SJCRH30 (cell line): ENCODE measurements at places on chromosomes 3 and 15. TPM values are rescaled to one million over a fixed set of nuclear protein-coding genes. Genes with fewer than 3 reads are reported as not detected.

DNA sequence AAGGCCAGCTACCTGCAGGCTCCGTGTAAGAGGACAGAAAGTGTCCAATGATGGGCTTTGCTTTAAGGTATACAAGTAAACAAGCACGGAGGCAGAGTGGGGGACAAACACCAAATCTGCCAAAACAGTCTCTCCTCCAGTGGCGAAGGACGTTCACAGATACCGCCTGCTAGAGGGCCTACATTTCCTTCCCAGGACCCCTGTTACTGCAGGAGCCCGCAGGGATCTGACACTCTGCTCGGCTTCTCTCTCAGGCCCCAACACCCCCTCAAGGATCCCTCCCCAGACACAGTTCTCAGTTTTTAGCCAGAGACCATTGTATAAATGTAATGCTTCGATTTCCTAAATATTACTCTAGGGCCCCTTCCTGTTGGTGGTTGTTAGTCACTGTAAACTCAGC lies 46.0 kb upstream of the VGLL4 start:
- no peaks in the 10 kb centered on the region for H3K4me1 ChIP-seq
- DNase-seq: no peak
- H3K36me3 ChIP-seq: no peaks in the 10 kb centered on the region
- no peaks in the 10 kb centered on the region for H3K27me3 ChIP-seq

GRCh38 chr3:66923969-66924368 lies 74.1 kb upstream of the KBTBD8 start:
- H3K27ac ChIP-seq: no peak overlapping the region
- no peak overlapping the region for H3K4me3 ChIP-seq
- H3K36me3 ChIP-seq: no peaks in the 10 kb centered on the region
- H3K27me3 ChIP-seq: no peaks in the 10 kb centered on the region

DNA sequence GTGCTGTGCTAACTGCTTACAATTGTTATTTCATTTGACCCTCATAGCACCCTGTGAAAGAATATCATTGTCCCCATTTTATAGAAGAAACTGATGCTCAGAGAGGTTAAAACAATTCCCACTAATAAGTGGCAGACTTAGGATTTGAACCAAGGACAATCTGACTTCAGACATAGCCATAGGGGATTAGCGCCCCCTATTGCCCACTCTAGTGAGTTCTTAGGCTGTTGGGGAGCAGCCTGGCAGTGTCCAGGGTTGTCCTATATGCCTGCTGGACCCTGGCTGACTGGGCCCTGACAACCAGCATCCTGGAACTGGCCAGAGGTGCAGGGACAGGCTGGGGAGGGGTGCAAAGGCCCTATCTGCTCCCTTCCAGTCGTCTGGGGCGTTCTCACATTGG lies 15.4 kb downstream of the DPH3 start:
- no peaks in the 10 kb centered on the region for H3K4me1 ChIP-seq
- DNase-seq: peak; percentile 35
- no peak overlapping the region for H3K4me3 ChIP-seq
- no peak overlapping the region for H3K27ac ChIP-seq

- H3K27ac ChIP-seq: no peak overlapping the region
- peaks cover 5% of the 10 kb centered on the region; the same call in 1 of the 2 replicates for H3K27me3 ChIP-seq
- no peak overlapping the region for H3K4me3 ChIP-seq
These were observed 620.7 kb upstream of the ZNF385D start for GRCh38 chr3:22371607-22372291.

PLAAT1 gene
- total RNA-seq: 25.2 and 27.1 TPM in 2 replicates

RAD51 gene
- total RNA-seq: 37.5 and 48.0 TPM in 2 replicates

- no peak for DNase-seq
- H3K4me1 ChIP-seq: 0 out of 2 replicates have a peak, but pooled peaks cover 5% of the 10 kb centered on the region
- no peak overlapping the region for H3K4me3 ChIP-seq
- H3K36me3 ChIP-seq: peaks cover 9% of the 10 kb centered on the region
These were observed 2.5 kb downstream of the KPNA1 start for GRCh38 chr3:122512284-122512683.

- H3K27me3 ChIP-seq: no peaks in the 10 kb centered on the region
- H3K36me3 ChIP-seq: no peaks in the 10 kb centered on the region
- H3K4me1 ChIP-seq: peaks cover 19% of the 10 kb centered on the region
- H3K4me3 ChIP-seq: no peak overlapping the region
- DNase-seq: peak; percentile 51
- no peak overlapping the region for H3K27ac ChIP-seq
These were observed 9.0 kb upstream of the ADGRG7 start for GRCh38 chr3:100600181-100601042.

SEMA3F gene
- total RNA-seq: 9.3 and 11.3 TPM in 2 replicates

ADCY5 gene
- 0.63 and 0.75 TPM in 2 replicates for total RNA-seq

- H3K27me3 ChIP-seq: no peaks in the 10 kb centered on the region
- DNase-seq: no peak
- no peak overlapping the region for H3K4me3 ChIP-seq
- H3K27ac ChIP-seq: no peak overlapping the region
These were observed 286.0 kb downstream of the OCA2 start for GRCh38 chr15:27813139-27813538.

DNA sequence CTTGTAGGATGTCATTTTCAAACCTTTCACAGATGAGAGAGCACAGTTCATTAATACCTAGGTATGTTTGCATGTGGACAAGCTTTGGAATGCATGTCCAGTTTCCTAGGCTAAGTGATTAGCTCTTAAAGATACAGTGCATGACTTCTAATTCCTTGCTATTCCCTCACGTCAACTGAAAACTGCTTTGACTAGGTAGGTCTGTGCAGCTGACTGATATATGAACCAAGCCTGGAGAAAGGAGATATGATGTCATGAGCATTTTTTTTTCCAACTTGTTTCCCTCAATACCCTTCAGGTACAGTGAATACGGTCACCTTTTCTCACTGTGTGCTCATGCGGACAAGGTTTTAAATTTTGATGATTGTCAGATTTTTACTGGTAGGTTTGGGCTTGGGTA lies 41.6 kb upstream of the TASOR start:
- peaks cover 20% of the 10 kb centered on the region for H3K36me3 ChIP-seq
- DNase-seq: no peak
- no peaks in the 10 kb centered on the region for H3K27me3 ChIP-seq
- H3K27ac ChIP-seq: no peak overlapping the region
- H3K4me3 ChIP-seq: no peak overlapping the region

DNA sequence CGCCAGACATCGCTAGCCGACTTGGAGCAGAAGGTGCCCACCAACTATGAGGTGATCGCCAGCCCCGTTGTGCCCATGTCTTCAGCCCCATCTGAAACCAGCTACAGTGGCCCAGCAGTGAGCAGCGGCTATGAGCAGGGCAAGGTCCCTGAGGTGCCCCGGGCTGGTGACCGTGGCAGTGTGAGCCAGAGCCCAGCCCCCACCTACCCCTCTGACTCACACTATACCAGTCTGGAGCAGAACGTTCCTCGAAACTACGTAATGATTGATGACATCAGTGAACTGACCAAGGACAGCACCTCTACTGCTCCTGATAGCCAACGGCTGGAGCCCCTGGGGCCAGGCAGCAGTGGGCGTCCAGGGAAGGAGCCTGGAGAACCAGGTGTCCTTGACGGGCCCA lies 12.9 kb upstream of the APEH start:
- no peak overlapping the region for H3K27ac ChIP-seq
- no peaks in the 10 kb centered on the region for H3K27me3 ChIP-seq
- no peak overlapping the region for H3K4me3 ChIP-seq
- no peak for DNase-seq
- no peaks in the 10 kb centered on the region; the same call in 1 of the 2 replicates for H3K4me1 ChIP-seq

- no peak overlapping the region for H3K4me3 ChIP-seq
- no peak overlapping the region for H3K27ac ChIP-seq
- no peaks in the 10 kb centered on the region for H3K4me1 ChIP-seq
- H3K36me3 ChIP-seq: no peaks in the 10 kb centered on the region
These were observed 64.7 kb downstream of the OXSM start for GRCh38 chr3:25854635-25855034.

GRCh38 chr3:129245141-129245540 lies 4.3 kb upstream of the COPG1 start:
- no peak overlapping the region for H3K27ac ChIP-seq
- no peak for DNase-seq
- no peak overlapping the region for H3K4me3 ChIP-seq
- no peaks in the 10 kb centered on the region for H3K4me1 ChIP-seq
- no peaks in the 10 kb centered on the region for H3K27me3 ChIP-seq
- H3K36me3 ChIP-seq: no peaks in the 10 kb centered on the region

GRCh38 chr3:164341086-164341485 lies 737.2 kb downstream of the SI start:
- H3K4me1 ChIP-seq: no peaks in the 10 kb centered on the region
- H3K27me3 ChIP-seq: no peaks in the 10 kb centered on the region
- no peaks in the 10 kb centered on the region for H3K36me3 ChIP-seq
- DNase-seq: no peak

HMCES gene
- total RNA-seq: 29.1 and 30.7 TPM in 2 replicates

DNA sequence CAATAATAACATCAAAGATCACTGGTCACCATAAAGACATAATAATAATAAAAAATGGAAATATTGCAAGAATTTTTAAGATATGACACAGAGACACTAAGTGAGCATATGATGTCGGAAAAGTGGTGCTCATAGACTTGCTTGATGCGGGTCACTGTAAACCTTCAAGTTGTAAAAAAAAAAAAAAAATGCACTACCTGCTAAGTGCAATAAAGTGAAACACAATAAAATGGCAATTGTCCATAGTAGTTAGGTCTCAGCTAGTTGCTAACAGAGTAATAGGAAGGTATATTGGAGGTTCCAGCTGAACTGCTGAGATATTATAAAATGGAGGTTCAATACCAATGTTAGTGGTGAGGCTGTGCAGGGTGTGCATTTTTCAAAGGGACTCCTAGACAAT lies 146.6 kb upstream of the MRPS22 start:
- H3K36me3 ChIP-seq: no peaks in the 10 kb centered on the region
- H3K4me3 ChIP-seq: no peak overlapping the region
- no peak for DNase-seq
- no peak overlapping the region for H3K27ac ChIP-seq
- no peaks in the 10 kb centered on the region for H3K27me3 ChIP-seq

DNA sequence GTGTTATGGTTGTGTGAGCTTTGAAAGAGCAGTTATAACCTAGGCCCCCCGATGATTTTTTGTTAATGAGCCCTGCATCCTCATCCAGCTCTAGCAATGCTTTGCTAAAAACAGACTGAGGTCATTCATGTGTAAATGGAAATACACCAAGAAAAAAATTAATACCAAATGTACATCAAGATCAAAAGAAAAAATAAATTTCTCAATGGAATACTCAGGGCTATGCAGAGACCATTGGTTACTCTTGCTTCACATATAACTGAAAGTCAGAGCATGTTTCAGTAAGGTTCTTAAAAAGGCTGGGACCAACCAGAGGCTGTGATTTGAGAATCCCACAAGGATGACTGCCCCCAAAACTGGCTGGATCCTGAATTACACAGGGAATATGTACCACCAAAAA lies 48.0 kb downstream of the ARHGAP31 start:
- H3K27me3 ChIP-seq: no peaks in the 10 kb centered on the region
- no peak overlapping the region for H3K4me3 ChIP-seq
- peaks cover 32% of the 10 kb centered on the region for H3K4me1 ChIP-seq
- H3K36me3 ChIP-seq: peaks cover 2% of the 10 kb centered on the region; the same call in 1 of the 2 replicates

GRCh38 chr15:83498801-83499200 lies 51.7 kb downstream of the SH3GL3 start:
- no peak overlapping the region for H3K27ac ChIP-seq
- H3K27me3 ChIP-seq: peaks cover 3% of the 10 kb centered on the region; the same call in 1 of the 2 replicates
- H3K4me3 ChIP-seq: no peak overlapping the region
- no peaks in the 10 kb centered on the region for H3K36me3 ChIP-seq
- H3K4me1 ChIP-seq: no peaks in the 10 kb centered on the region

GRCh38 chr3:168248383-168249204 lies 152.9 kb upstream of the GOLIM4 start:
- H3K27ac ChIP-seq: no peak overlapping the region
- DNase-seq: peak; percentile 62
- no peaks in the 10 kb centered on the region for H3K27me3 ChIP-seq
- H3K36me3 ChIP-seq: no peaks in the 10 kb centered on the region

DNA sequence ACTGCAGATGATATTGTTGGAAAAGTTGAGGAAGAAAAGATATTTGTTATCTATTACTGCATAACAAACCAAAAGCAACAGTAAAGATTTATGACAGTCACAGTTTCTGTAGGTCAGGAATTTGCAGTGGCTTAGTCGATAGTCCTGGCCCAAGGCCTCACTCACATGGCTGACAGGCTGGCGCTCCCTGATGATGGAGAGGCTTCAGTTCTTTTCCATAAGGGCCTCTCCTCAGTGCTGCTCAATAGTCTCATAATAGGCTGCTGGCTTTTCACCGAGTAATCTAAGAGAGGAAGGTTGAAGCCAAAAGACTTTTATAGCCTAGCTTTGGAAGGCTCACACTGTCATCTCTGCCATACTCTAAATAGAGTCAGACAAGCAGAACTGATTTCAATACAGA lies 17.7 kb downstream of the IREB2 start:
- H3K4me3 ChIP-seq: no peak overlapping the region
- no peak for DNase-seq
- no peaks in the 10 kb centered on the region for H3K27me3 ChIP-seq
- no peak overlapping the region for H3K27ac ChIP-seq
- peaks cover 4% of the 10 kb centered on the region for H3K36me3 ChIP-seq

DNA sequence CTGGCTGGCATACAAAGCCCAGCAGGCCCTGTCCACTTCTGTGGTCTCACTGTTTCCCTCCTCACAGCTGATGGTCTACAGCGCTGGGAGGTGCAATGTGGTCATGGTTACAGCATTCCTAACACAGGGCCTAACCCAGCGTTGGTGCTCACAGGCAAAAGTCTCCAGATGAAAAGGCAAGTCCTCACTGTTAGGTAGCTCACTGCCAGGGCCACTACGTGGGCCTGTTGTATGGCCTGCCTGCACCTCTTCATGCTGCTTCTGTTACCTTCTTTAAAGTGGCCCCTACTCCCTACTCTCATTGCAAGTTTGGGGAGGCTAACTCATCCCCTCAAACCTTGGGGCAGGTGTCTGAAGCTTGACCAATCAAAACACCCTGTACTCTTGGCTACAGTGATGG lies 31.3 kb downstream of the CCDC13 start:
- DNase-seq: no peak
- H3K4me3 ChIP-seq: no peak overlapping the region
- no peaks in the 10 kb centered on the region for H3K36me3 ChIP-seq
- no peaks in the 10 kb centered on the region for H3K27me3 ChIP-seq
- H3K4me1 ChIP-seq: peaks cover 8% of the 10 kb centered on the region; the same call in 1 of the 2 replicates

DNA sequence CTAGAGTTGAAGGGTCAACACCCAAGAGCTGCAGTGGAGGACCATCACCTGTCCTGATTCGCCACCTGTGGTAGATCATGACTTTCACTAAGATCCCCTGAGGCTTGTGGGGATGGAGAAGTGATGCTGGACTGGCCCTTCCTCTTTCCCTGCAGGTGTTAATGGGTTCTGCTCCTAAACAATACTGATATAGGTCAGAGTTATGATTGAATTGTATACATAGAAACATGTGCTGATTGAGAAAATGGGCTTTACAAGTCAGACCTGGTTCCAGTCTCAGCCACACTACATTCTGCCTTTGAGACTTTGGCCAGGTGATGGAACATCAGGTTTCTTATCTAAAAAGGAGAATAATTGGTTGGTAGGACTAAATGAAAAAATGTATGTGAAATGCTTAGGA lies 418.9 kb upstream of the TPRG1 start:
- H3K4me1 ChIP-seq: no peaks in the 10 kb centered on the region
- DNase-seq: no peak
- no peaks in the 10 kb centered on the region for H3K36me3 ChIP-seq
- no peak overlapping the region for H3K27ac ChIP-seq

- H3K4me1 ChIP-seq: no peaks in the 10 kb centered on the region
- DNase-seq: peak; percentile 8
- no peak overlapping the region for H3K27ac ChIP-seq
- H3K27me3 ChIP-seq: no peaks in the 10 kb centered on the region
These were observed 283.8 kb downstream of the C3orf38 start for GRCh38 chr3:88433568-88433967.

SV2B gene
- not detected in 2 replicates for total RNA-seq
